Stimulated activated CD4-positive, alpha-beta T cell treated with anti-CD3 and anti-CD28 coated beads, TNF-alpha, amount 100 ng/mL, for 24 hours (primary cell): ENCODE measurements at places on chromosomes 12 and 14.

DNA sequence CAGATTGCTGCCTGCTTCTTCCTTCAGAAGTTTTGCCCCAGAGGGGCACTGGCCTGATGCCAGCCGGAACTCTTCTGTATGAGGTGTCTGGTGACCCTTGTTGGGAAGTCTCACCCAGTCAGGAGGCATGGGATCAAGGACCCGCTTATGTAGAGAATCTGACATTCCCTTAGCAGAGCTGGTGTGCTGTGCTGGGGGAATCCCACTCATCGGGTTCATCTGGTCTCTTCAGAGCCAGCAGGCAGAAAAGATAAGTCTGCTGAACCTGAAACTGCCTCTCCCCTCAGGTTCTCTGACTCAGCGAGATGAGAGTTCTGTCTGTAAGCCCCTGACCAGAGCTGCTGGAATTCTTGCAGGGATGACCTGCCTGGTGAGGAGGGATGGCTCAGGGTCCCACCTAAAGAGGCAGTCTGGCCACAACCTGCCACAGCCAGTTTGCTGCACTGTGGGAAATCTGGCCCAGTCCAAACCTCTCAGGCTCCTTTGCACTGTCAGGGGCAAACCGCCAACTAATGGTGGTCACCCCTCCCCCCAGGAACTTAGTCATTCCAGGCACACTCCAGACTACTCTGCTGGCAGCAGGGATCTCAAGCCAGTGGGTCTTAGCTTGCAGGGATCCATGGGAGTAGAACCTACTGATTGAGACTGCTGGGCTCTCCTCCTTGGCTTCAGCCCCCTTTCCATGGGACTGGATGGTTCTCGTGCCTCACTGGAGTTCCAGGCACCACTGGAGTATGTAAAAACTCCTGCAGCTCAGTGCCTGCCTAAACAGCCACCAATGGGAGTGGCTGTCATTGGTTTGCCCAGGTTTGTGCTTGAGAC lies 4.1 kb downstream of the CLEC2D start:
- no peak for DNase-seq

DNA sequence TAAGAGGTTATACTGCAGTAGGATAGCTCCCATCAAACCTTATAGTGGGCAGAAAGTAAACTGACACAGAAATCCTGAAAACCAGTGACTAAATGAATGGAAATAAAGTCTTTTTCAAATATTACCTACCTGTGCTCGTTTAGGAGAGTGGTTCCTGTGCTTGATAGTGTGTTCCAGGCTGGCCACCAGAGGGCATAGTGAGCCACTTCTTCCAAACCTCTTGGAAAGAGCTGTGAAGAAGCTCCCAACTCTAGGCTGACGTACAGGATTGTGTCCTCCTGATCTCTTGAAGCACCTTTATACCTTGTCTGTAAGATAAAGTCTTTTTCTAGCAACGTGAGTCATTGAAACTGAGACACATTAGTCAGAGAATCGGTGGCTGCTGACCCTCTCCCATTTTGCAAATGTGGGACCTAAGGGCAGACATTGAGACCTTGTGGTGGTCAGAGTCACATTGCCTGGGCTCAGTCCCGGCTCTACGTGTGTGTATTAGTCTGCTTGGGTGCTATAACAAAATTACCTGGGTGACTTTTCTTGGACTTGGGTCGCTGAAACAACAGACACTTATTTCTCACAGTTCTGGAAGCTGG lies 17.6 kb downstream of the TDP1 start:
- no peak for DNase-seq

DNA sequence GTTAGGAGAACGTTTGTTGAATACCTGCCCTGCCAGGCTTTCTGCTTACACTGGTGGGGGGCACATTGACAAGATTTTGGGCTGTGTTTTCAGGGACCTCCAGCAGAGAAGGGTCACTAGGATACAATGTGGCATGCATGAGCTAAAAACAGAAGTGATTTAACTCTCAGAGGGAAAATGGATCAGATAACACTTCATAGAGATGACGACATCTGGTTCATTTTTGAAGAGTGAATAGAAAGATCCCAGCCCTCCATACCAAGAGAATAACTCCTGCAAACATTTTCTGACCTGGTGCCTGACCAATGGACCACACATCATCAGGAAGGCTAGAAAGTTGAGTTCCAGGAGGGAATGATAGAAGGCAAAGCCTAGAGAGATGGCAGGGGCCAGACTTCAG lies 33.7 kb downstream of the CKB start:
- DNase-seq = no peak

DNA sequence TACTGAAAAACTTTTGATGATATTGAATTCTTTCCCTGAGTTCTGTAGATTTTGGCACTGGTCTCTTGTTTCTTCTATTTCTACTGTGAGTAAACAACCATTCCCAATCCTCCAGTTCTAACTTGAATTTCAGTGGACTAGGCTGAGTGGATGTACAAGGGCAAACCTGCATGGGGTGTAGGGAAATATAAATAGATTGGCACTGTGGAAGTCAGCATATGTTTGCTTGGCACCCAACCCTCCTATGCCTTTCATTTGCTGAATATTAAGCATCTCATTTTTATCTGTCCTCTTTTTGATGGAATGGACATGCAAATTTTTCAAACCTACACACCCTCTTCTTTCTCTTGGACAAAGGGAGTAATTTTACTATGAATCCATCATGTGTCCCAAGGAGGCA lies 828.3 kb downstream of the DIO2 start:
- DNase-seq = no peak

GRCh38 chr12:123732251-123732650 lies 20.1 kb downstream of the ATP6V0A2 start:
- DNase-seq = no peak

- no peak for DNase-seq
Measured at GRCh38 chr12:92044435-92044834, 101.2 kb downstream of the BTG1 start.

- no peak for DNase-seq
Measured at GRCh38 chr12:66043035-66043434, 87.5 kb downstream of the LLPH start.

DNA sequence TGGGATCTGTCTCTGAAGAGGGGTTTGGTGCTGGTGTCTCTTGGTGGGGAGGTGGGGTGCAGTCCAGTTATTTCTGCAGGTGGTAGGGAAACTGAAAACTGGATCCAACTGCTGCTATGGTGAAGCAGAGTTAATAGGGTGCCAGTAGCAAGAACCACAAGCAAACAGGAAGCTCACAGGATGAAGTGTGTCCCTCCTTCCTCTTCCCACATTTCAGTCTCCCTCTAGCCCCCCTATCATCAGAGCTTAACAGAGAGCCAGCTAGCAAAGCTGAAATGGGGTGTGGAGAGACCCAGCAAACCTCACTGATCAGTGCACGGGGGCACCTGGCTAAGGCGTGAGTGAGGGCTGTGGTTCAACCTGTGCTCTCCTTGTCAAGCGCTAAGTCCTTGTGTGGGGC lies 69.1 kb upstream of the C12orf71 start:
- DNase-seq = no peak
